Activated CD4-positive, alpha-beta memory T cell treated with anti-CD3 and anti-CD28 coated beads for 36 hours (primary cell): ENCODE measurements at places on chromosomes 6 and 20. TPM values are rescaled to one million over a fixed set of nuclear protein-coding genes. Genes with fewer than 3 reads are reported as not detected.

DNA sequence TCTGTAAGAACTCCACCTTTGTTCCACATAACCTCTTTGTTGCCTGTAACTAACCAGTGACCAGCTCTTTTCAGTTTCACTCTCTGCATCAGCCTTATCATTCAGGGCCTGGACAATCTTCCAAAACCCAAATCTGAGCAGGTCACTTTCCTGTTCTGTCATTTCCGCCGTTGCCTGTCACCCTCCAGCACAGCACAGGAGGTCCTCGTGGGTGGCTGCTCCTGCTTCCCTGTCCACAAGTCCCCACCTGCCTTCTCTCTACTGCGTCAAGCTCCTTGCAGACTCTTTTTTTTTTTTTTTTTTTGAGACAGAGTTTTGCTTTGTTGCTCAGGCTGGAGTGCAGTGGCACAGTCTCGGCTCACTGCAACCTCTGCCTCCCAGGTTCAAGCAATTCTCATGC lies 73.9 kb downstream of the MTHFD1L start:
- DNase-seq = no peak

GRCh38 chr6:73285674-73286283 lies 22.8 kb upstream of the KHDC1 start:
- no peak for DNase-seq

The MCCD1 gene
- total RNA-seq = not detected

The TFAP2C gene
- total RNA-seq = not detected

The GTSF1L gene
- total RNA-seq = not detected

The HLA-DMB gene
- 1.6 TPM for total RNA-seq

DNA sequence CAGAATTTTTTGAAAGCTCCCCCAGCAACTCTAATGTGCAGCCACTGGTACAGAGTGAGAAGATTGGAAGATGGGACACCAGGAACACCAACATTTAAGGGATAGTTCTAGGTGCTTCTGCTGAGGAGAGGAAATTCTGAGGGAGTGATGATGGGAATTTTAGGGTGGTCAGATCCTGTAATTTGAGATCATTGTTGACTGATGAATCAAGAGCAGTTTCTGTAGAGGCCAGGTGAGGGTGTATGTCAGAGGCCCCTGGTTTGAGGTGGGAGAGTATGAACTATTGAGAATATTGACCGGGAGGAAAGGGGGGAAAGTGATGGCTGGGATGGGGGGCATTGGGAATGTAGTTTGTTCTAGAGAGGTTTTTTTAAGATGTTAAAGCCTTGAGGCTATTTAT lies 47.2 kb downstream of the PTPRA start:
- DNase-seq = no peak

DNA sequence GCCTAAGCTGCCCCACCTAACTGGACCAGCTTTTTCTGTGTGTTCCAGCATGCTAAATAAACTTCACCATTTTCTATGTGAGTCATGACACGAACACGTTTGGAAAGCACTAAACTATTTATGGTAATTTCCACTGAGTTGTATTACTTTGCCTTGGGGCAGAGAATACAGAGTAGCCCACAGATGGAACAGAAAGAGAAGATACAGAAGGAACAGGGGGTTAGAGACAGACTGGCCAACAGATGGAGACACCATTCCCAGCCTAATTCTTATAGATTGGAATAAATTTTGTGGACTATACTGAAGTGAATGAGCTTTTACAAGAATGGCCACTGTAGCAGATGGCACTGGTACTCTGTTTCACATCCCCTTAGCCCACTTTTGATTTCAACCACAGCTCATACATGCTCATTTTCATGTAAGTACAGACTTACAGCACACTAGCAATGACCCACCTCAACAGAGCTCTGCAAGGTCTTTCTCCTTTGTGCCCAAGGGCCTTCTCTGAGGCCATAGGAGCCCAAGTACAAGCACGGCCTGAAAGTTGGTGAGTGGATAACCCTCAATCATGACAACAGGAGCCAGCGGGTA lies 13.1 kb upstream of the NT5DC1 start:
- no peak for DNase-seq

GRCh38 chr6:157561414-157561790 lies 180.4 kb downstream of the ZDHHC14 start:
- no peak for DNase-seq

GRCh38 chr20:56504373-56505005 lies 20.1 kb upstream of the FAM209A start:
- DNase-seq = peak; percentile 35

- no peak for DNase-seq
These were observed 75.7 kb upstream of the UST start for GRCh38 chr6:148671085-148671484.

- no peak for DNase-seq
These were observed 19.7 kb downstream of the CGA start for GRCh38 chr6:87075168-87075567.

The SNPH gene
- 4.3 TPM for total RNA-seq

- no peak for DNase-seq
These were observed 297.2 kb downstream of the GJA1 start for GRCh38 chr6:121732641-121733040.
